ENCODE measurements at places on chromosomes 2 and 18.

DNA sequence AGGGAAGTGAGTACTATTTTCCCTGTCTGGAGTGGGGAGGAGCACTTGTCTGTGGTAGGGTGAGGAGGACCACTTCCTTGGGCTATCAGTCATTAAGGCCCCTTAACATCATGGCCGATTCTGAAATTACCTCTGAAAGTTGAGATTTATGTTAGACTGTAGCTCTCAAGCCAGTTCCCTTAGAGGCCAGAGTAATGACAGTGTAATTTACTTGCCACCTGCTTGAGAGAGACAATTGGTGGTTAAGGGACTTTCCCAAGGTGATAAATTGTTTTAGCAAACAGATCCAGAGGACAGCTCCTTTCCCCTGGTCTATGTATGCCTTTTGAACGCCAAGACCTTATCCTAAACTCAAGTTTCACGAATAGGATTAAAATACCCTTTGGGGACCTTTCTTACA is 56.1 kb downstream of the NEDD4L start:
- DNase-seq: no peak

DNA sequence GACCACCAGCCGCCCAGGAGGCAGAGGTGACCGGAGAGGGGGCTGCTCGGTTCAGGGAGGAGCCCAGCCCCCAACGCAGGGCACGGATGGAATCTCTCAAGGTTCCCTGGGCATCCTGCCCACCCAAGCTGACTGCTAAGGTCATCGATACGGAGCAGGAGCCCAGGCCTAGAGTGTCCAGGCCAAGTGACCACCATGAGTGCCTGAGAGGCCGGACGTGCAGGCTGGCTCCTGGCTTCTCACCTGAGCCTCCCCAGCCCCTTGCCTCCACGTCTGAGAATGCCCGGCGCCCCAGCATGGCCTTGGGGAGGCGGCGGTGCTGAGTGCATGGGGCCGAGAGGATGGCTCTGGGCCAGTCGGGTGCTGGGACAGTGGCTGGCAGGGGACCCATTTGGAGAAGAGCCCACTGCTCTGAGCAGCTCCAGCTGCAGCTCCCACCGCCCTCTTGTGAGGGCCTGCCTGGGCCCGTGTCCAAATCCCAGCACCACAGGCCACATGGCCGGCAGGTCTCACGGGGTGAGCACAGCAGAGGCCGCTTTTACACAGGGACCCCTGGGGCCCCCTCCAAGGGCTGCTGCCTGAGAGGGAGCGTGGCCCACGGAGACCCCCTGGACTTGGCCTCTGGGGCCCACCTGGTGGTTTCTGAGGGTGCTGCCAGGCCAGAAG is 102.8 kb upstream of the CTDP1 start:
- no peak for DNase-seq

- no peak for DNase-seq
Observed at GRCh38 chr2:68726608-68727367, 7.8 kb upstream of the ARHGAP25 start.

- no peak for DNase-seq
Observed at GRCh38 chr2:513981-514706, 163.1 kb downstream of the TMEM18 start.

GRCh38 chr2:65186093-65186868 is 41.4 kb upstream of the ACTR2 start:
- DNase-seq: no peak

- no peak for DNase-seq
Observed at GRCh38 chr2:168002021-168002553, 245.3 kb downstream of the STK39 start.

- DNase-seq: no peak
Observed at GRCh38 chr18:46751882-46752281, 5.0 kb downstream of the ST8SIA5 start.

GRCh38 chr2:207090389-207090788 is 75.4 kb downstream of the KLF7 start:
- no peak for DNase-seq

GRCh38 chr2:42762823-42763804 is 821 bp downstream of the OXER1 start:
- DNase-seq: no peak

DNA sequence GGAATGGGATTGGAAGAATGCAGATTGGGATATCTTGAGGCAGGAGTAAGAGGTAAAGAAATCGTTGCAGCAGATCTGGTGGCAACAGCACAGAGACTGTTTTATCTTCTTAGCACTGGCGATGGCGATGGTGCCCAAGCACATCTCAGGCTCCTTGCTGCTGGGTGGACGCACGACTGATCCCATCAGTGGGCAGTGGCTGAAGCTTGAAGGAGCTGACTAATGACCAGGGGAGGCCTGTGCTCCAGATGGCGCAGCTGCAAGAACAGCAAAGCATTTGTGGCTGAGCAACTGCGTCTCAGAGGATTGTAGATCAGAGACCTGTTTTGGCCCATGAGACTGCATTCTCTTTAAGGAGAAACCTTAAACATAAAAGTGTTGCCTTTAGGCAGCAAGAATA is 54.6 kb downstream of the GALR1 start:
- DNase-seq: no peak

GRCh38 chr2:80028584-80028983 is 276.0 kb downstream of the LRRTM1 start:
- DNase-seq: no peak

GRCh38 chr2:27765621-27766286 is 5.8 kb upstream of the MRPL33 start:
- no peak for DNase-seq

DNA sequence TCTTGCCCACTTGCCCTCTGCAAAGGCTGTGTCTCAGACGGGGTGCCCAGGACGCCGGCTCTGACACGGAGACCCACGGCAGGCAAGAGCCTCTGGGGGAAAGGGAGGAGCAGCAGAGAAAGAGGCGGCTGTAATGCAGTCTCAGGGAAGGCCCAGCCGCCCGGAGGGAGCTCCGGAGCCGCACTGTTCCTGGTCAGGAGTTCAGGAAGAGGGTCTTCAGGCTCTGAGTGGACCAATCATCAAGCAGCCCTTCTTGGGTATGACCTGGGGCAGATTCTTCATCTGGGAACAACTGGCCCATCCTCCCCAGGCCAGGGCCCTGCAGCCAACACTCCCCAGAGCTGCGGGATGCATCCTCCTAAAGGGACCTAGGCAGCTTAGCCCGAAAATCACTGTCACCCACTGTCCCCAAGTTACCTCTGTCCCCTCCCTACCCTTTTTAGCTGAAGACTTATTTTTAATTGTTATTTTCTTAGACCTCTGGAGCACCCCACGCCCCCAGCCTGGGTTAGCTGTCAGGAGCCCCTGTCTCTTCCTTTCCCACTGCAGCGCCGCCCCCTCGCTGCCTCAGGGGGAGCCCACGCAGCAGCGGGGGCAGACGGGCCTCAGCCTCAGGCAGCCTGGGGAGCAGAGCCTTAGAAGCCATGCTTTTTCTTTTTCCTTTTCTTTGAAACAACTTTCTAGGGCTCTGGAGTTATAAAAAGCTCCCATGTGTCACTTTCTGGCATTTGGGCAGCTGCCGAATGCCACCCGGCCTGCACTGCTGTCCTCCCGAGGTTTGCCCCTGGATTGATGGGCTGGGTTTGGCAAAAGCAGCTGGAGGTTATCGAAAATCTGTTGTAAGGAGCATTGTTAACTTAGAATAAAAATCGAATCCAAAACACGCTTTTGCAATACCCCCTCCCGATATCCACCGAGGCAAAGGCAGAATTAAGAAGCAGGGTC is 644 bp upstream of the NEU2 start:
- DNase-seq: no peak

DNA sequence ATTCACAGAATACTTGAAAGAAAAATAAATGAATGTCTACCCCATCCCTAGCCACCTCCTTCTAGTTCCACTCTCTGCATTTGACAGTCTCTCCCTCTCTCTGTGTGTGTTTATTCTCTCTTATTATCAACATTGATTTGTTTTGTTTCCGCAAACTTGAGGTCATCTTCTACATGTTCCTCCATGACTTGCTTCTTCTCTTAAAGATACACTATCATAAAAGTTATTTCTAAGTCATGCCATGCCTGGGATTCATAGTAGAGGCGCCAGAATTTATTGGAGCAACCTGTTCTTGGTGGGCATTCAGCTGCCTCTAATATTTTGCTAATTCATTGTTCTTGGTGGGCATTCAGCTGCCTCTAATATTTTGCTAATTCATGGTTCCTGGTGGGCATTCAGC is 58.9 kb upstream of the SMAD7 start:
- DNase-seq: no peak

DNA sequence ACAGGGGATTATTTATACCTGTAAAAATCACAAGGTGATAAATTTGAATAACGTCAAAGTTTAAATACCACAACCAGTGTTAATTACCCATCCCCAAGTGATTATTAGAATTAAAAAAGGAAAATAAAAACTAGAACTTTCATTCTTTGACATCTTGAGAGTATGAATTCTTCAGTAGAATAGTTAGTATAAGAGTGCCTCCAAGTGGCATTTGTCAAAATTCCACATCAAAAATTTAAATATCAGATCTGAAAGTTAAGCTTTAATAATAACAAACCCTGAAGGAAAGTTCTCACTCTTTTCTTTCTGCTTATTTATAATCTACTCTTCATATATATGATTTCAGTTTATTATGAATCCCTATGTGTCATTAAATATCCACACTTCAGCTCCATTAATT is 273.7 kb upstream of the KYNU start:
- no peak for DNase-seq

- no peak for DNase-seq
Observed at GRCh38 chr2:180412219-180412618, 405.1 kb upstream of the CWC22 start.

DNA sequence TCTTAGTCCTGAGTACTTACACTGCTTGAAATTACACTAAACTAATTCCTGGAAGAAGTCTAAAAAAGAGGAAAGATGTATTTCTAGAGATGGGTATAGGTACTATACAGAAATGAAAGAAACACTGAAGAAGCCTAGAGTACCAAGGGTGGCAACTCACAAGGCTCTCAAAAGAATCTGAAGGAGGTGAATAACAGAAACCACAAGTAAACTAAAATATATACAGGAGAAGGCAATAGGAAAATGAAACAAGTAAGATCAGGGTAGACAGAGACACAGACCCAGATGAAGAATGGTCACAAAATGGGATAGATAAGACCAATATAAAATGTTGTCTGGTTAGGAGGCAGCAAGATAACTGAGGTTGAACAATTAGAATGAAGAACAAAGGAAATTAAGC is 59.9 kb downstream of the USP37 start:
- no peak for DNase-seq

- no peak for DNase-seq
Observed at GRCh38 chr2:154158101-154158500, 286.4 kb downstream of the GALNT13 start.
